Erythroblast (primary cell): ENCODE measurements at places on chromosomes 16 and 17.

GRCh38 chr17:17570140-17570797, 21.2 kb downstream of the PEMT start:
- DNase-seq = peak; percentile 29

DNA sequence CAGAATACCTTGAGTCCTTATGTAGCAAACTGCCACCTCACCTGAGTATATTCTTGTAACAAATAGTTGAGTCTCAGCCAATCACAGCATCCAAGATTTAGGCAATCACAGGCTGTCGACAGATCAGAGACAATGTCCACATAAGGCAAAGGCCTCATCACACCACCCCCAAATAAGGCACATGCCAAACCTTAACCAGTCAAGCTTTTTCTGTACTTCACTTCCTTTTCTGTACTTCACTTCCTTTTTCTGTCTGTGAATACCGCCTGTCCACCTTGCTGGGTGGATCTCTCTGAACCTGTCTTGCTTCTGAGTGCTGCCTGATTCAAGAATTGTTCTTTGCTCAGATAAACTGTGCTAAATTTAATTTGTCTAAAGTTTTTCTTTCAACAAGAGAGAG, 210.4 kb upstream of the N4BP1 start:
- no peak for DNase-seq

DNA sequence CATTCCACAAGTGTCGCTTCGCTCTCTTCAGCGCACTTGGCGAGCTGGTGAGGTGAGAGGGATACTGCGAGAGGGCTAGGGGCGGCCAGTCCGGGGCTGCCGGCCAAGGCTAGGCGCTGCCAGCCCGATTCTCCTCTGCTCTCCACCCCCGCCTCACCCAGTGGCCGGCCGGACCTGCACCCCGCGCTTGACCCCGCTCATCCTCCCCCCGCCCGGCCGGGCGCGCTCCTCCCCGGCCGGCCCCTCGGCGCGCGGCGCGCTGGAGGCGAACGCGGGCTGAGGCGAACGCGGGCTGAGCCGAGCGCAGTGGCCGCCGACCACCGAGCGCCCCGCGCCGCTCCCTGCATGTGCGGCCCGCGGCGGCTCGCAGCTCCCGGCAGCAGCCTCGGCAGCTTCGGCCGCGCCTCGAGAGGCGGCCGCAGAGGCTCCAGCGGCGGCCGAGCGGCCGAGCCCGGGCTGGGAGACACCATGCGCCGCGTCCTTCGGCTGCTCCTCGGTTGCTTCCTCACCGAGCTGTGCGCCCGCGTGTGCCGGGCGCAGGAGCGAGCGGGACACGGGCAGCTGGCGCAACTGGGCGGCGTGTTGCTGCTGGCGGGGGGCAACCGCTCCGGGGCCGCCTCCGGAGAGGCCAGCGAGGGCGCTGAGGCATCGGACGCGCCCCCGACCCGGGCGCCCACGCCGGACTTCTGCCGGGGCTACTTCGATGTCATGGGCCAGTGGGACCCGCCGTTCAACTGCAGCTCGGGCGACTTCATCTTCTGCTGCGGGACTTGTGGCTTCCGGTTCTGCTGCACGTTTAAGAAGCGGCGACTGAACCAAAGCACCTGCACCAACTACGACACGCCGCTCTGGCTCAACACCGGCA, at the start of gene SHISA9:
Gene SHISA9, plus strand, starts transcription at position 2 of the 865 bp plus-strand sequence.
- DNase-seq = no peak

GRCh38 chr16:89326721-89327120, 109.2 kb downstream of the ZNF778 start:
- no peak for DNase-seq

DNA sequence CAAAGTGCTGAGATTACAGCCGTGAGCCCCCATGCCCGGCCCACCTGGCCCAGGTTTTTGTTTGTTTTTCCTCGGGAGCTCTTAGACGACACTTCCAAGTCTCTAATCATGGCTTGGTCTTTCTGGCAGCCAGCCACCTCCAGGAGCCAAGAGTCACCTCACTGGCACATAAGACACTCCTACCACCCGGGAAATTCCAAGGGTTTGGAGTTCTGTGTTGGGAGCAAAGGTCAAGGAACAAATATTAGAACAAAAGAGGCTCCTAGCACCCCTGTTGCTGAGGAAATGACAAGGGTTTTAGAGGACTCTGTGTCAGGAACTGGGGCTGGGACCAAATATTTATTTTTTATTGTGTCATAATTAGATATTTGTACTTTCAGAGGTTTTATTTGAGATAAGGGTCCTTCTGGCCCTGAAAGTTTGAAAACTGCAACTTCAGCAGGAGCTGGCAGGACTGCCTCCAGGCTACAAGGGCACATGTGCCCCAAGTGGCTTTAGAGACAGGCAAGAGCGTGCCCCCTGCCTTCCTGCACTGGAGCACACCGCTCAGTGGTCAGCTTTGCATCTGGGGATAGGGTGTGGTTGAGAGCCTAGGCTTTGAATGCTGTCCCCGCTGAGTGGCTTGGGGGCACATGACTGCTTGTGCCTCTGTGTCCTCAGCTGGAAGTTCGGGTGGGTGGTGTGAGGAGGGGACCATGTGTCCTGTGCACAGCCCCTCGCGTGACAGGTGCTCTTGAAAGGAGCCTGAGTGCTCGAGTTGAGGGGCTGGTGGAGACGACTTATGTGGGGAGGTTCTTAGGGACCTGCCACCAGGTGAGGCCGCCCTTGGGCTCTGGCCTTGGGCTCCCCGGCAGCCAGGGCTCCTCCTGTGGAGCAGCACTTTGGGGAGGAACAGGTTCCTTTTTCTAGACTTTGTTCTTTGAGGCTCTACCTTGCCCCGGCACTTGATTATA, 29.7 kb downstream of the MGRN1 start:
- DNase-seq = no peak

GRCh38 chr17:951325-952132, 28.0 kb downstream of the NXN start:
- no peak for DNase-seq

DNA sequence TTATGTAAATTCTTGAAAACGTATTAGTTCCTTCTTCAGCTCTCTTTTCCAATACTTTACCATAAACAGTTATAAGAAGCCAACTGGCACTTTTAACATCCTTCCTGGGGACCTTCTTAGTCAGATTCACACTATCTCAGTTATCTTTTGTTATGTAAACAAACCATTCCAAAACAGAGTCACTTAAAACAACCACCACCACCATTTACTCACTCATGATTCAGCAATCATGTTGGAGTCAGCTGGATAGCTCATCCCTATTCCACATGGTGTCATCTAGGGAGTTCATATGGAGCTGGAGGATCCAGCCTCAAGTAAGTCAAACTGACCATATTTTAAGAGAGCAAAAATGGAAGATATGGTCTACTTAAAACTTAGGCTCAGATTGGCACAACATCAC, 240.3 kb upstream of the IRX3 start:
- DNase-seq = no peak

DNA sequence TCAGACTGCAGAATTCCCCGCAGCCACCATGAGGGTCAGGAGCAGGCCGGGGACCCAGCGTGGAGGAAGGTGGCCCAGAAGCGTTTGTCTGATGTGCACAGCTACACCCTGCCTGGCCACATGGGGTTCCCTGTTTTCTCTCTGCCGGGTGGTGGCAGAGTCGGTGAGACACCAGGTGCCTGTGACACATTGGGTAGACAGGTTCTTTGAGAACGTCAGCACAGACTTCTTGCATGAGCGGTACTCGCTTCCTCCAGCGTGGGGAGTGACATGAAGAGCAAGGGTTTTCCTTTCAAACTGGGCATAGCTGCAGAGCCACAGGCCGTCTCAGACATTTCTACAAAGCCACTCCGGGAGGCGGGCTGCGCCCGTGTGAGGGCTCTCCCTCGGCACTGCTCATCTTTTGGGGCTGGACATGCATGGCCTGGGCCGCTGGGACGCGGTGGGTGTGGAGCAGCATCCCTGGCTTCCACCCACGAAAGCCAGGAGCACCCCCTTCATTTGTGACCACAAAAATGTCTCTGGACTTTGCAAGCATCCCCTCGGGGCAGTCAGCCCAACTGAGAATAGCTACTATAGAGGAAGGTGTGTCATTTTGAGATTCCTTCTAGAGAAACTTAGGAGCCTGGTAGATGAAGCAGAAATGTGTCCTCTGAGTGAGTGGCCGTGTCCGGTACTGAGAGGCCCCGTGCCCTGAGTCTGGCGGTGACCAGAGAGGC, 26.0 kb downstream of the NME3 start:
- DNase-seq = no peak

GRCh38 chr16:13886608-13887007, 33.3 kb upstream of the ERCC4 start:
- no peak for DNase-seq

DNA sequence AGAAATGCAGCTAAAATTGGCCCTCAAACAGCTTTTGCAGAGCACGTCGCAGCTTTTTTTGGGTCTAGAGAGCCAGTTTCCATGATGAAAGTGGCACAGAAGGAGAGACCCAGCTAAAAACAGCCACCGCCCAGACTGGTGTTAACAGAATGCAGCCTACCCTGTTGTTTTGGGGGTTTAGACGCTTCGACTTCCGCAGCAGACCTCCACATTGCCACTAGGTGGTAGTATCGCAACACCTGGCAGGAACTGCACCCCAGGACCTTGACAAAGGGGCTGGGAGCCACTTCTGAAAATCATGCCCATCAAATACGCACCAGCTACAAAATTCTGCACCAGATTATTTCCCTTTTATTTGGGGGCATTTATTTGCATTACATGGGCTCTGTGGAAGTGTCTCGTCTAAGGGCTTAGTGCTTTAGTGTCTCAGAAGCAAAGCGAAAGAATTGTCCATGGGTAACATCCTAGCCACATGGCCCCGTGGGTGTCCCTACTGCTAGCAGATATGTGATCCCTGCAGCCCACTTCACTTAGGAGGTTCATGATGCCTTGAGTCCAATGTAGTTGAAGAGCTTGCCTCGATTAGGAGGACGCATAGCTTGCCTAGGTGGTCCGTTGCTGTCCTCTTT, 167.1 kb downstream of the HAPSTR1 start:
- DNase-seq = peak; percentile 28

DNA sequence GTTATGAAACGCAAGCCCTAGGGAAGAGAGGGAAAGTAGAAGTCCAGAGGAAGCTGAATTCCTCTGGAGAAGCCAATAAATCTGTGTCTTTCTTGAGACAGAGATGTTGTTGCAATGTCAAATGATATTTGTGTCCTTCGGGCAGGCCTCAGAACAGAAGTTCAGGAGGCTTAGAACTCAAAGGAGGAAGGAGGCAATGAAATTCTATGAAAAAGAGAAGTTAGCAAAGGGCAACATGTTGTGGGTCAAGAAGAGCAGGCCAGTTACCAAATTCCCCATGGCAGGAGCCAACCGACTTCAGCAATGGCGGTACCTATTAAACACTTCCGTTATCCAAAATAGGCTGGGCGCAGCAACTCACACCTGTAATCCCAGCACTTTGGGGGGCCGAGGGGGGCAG, 109.0 kb upstream of the DHX40 start:
- no peak for DNase-seq

GRCh38 chr16:65323655-65324237, 201.9 kb upstream of the CDH11 start:
- no peak for DNase-seq

- DNase-seq = no peak
These were observed 225.1 kb downstream of the IRX3 start for GRCh38 chr16:54061454-54061853.

- peak; percentile 71 for DNase-seq
These were observed at the start of gene MYLK3 for GRCh38 chr16:46747777-46748651. TSS of gene MYLK3 (minus strand) at chr16:46748344. CDS start at chr16:46748193, 151 bp downstream.

DNA sequence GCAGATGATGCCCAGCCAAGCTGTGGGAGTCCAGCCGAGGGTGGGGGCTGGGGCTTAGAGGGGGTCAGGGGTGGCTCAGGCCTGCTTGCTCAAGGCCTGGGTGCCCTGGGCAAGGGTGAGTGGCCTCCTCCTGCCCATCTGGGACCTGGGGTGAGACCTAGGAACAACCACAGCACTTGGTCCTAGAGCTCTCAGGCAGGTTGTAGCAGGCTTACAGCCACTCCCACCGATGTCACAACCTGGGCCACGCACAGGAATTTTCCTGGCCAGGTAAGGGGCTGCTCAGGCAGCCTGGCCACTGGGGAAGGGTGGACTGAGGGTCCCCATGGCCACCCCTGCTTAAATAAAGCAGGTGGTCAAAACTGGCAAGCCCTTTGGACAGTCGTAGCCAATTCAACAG, 6.3 kb upstream of the SREBF1 start:
- DNase-seq = no peak

- peak; percentile 17 for DNase-seq
These were observed 62.8 kb upstream of the ADCY9 start for GRCh38 chr16:4179020-4179419.

GRCh38 chr17:62643496-62643895, 16.0 kb downstream of the MRC2 start:
- DNase-seq = no peak

- no peak for DNase-seq
These were observed 298.6 kb downstream of the SEC14L1 start for GRCh38 chr17:77439189-77440018.

DNA sequence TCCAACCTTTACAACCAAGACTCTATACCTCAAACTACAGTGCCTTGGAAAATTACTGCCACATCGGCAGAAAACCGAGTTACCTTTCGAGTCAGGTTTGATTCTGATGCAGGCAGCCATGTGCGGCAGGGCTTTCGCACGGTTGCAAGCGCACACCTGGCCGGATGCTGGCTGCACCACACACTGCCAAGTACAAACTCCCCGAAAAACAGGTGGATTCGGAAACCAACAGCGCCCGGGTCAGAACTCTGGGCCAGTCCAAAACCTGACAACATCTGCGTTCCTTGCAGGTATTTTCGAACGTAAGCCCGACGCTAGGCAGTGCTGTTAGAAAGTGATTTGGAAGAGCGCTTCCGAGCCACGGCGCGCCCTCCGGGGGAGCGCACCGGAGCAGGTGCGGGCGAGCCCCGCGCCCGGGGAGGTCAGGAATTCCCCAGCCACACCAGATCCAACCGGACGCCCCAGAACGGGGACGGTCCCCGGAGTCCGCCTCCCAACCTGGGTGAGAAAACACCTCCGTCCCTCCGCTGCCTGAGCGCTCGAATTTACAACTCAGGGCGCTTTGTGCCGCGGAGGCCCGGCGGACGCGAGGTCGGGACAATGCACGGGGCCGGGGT, 1.2 kb downstream of the USP7 start:
- DNase-seq = peak; percentile 67

GRCh38 chr17:4881761-4882555, 17.4 kb upstream of the C17orf107 start:
- peak; percentile 53 for DNase-seq

- DNase-seq = peak; percentile 30
These were observed 5.5 kb downstream of the PCGF2 start for GRCh38 chr17:38742411-38743308.

DNA sequence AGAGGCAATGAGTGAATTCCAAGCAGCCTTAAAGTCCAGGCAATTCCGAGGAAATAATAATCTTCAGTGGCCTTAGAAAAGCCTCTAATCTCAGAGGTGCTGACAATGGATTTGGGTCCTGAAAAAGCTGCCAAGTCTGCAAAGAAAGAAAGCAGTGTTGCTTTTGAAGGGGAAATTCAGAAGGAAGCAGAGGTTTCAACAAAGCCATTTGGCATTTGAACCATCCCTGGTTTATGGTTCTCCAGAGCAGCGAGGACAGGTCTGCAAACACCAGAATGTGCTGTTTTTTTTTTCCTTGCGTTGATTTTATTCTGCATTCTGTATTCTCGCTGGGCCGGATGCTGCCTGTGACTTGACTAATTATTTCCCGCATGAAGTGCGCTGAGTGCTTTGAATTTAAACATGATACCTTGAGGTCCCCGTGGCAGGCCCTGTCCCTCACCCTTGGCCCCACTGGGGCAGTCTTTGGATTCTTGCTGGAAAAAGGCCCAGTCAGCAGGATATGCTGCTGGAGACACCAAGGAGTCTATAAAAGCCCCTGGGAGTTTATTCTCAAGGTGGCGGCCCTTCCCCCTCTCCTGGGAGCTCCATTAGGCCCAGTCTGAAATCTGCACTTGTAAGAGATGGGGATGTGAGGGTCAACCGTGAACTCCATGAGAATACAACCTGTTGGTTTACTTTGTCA, 338.3 kb downstream of the HAPSTR1 start:
- no peak for DNase-seq
